ENCODE measurements at places on chromosomes 12 and 14.

GRCh38 chr14:22320362-22320750 lies 268.7 kb downstream of the DAD1 start:
- no peak for DNase-seq

DNA sequence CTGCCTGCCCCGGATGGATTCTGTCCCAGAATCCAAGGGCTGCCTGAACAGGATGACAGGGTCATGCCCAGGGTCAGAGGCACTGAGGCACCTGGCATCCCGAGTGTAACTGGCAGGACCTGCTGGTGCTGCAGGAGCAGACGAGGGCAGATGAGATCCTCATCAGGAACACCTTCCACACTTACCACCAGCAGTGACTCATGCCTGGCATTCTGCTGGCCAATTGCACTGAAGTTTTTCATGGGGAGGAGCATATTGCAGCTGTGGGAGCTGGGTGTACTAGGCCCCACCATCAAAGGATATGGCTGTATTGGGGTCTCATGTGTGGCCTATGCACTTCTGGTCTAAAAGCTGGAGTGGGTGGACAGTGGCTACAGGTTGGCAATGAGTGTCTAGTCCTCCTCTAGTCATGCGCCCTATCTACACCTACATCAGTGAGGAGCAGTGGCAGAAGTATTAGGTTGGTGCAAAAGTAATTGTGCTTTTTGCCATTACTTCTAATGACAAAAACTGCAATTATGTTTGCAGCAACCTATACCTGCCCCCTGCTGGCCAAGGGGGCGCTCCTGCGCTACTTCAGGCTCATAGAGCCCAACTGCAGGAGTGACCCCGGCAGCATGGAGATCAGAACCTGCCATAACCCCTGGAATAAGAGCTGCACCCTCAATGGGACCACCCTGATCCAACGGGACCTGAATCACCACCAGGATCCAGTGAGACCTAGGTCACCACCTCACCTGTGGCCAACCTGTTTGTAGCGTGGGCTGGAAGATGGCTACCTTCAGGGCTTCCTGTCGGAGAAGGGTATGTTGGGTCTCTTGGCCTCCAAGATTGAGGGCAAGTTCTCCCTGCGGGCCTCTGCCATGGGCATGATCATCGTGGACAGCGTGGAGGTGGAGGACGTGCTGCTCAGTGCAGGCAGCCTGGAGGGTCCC lies 8.0 kb upstream of the C12orf42 start:
- no peak for DNase-seq

GRCh38 chr14:96265383-96266095 lies 9.5 kb downstream of the BDKRB1 start:
- DNase-seq = no peak

DNA sequence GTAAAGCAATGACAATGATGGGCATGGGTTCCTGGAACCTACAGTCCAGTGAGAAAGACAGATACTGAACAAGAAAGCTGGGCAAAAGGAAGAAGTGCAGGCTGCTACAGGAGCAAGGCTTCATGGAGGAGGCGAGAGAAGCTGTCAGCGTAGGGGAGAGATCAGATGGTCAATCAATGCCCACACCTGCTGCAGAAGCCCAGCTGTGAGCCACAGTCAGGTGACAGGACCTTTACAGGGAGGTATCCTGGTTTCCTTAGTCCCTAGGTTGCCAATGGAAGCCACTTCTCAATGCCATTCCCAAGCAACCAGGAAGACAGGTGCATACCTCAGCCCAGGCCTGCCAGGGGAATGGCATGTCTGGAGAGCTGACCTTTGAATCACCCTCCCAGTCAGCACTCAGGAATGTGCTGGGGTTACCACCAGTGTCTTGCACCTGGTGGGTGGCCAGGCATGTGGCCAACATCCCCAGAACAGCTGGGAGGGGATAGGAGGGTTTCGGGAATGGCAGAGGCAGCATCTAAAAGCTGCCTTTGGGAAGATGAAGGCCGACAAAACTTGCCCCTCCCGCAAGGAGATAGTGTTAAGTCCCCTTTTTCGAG lies 170.3 kb downstream of the TTC7B start:
- DNase-seq = no peak

- DNase-seq = peak; percentile 27
These were observed 55.5 kb downstream of the ANO2 start for GRCh38 chr12:5889381-5890047.

DNA sequence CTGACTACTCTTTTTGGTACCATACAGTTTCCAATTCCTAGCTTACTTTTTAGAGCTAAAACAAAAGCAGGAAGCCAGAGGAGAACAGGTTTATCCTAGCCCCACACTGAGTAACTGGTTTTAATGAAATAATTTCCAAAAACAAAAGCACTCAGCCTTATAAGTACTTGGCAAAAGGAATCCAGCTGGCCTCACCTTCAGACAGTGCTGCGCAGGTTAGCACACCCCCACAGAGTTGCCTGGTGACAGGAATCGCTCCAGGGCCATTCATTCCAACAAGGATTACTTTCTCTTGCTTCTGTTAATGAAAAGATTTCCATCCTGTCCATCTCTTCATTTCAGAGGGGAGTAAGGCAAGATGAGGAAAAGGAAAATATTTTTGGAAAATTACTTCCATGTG lies 84.6 kb downstream of the SCFD1 start:
- DNase-seq = no peak

GRCh38 chr14:53807108-53807507 lies 149.5 kb downstream of the BMP4 start:
- no peak for DNase-seq

GRCh38 chr12:1277905-1278304 lies 286.9 kb downstream of the ERC1 start:
- DNase-seq = no peak

- DNase-seq = no peak
These were observed 55.4 kb downstream of the PLXNC1 start for GRCh38 chr12:94203796-94204195.

GRCh38 chr12:125351788-125352187 lies 286.6 kb downstream of the AACS start:
- no peak for DNase-seq

- DNase-seq = no peak
These were observed 362.9 kb downstream of the TMEM132D start for GRCh38 chr12:129540954-129541353.

DNA sequence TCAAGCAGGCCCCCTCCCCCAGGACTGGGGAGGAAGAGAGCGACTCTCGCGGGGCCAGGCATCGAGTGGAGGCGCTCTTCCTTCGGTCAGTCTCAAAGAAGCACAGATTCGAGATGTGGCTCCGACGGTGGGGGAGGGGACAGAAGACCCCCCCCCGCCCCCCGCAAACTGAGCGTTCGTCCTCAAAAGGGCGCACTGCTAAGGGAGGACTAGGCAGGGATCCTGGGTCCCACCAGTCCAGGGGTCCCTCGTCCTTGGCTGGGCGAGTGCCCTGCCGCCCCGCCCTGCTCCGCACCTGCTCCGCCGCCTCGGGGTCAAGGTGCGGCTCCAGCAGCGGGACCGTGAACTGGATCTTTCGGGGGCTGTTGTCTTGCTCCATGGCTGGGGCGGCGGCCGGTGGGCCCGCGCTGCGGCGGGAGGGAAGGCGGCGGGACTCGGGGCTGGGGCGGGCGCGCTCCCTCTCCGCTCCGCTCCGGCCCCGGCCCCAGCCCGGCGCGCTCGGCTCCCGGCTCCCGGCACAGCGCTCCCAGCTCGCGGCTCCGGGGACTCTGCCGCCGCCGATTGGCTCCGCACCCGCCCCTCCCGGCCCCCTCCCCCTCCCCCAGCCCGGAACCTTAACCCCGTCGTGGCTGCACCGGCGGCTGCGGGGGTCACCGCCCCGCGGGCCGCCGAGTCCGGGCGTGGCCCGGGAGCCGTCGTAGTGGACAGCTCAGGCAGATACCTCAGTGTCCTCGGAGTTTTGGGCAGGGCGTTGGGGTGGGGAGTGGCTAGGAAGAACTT lies at the start of gene PPP1R1A:
Gene PPP1R1A (minus strand): TSS at position 550 of the 780 bp plus-strand sequence. CDS start 171 bp downstream, at position 379.
- peak; percentile 54 for DNase-seq

- no peak for DNase-seq
These were observed 9.5 kb upstream of the CDK17 start for GRCh38 chr12:96409731-96410130.

- no peak for DNase-seq
These were observed 10.1 kb downstream of the EIF5 start for GRCh38 chr14:103343905-103344797.

DNA sequence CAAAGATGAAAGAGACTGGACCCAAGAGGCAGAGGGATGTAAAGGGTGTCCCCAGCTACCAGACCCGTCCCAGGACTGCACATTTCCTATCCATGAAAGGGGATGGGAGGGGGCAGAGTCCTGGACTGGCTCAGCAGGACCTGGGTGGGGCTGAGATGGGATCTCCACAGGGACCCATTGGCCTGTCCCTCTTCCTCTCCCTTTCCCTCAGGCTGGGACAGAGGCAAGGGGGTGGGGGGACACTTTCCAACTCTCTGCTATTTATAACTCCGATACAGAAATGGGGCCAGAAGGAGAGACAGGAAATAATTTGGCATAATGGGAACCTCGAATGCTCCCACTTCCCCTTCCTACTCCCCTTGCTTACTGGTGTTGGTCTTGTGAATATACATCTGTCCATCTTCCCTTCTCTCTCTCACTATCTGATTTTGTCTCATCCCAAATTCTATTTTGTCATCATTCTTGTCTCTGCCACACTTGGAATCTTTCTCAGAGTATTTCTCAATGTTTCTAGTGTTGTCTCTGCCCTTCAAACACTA lies 1.1 kb upstream of the ITGA7 start:
- DNase-seq = no peak

- DNase-seq = peak; percentile 88
These were observed at the start of gene LTBR for GRCh38 chr12:6383572-6384498. TSS of gene LTBR (plus strand) at chr12:6384162. CDS start at chr12:6384359, 197 bp downstream.

DNA sequence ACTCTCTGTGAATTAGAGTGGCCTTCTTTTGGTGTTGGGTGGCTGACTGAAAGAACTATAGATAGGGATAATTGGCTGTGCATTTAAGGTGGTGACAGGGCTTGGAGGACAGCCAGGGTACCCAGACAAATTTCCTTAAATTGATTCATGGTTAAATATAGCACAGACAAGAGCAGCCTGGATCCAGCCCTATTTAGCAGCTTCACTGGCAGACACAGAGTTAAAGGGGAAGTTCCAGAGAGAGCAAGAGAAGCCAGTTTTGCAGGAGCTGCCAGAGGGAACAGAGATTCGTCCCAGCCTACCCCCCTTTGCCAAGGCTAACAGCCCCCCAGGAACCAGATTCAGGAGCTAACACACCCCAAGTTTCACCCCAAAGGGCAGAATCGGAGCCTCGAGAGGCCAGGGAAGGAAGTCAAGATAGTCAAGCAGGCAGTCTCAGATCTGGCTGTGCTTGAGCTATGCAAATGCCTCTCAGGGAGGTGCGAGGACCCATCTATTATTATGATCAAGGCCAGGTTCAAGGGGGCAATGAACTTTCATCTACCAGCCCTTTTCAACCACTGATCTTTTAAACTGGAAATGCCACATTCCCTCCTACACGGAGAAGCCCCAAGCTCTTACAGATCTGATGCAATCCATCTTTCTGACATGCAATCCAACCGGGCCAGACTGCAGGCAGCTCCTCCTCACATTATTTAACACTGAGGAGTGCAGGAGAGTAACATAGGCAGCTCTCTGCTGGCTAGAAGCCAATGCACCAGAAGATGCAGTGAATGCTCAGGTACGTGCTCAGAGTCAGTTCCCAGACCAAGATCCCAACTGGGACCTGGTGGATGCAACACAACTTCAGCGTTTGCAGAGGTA lies 58.2 kb downstream of the DHRS2 start:
- DNase-seq = no peak

DNA sequence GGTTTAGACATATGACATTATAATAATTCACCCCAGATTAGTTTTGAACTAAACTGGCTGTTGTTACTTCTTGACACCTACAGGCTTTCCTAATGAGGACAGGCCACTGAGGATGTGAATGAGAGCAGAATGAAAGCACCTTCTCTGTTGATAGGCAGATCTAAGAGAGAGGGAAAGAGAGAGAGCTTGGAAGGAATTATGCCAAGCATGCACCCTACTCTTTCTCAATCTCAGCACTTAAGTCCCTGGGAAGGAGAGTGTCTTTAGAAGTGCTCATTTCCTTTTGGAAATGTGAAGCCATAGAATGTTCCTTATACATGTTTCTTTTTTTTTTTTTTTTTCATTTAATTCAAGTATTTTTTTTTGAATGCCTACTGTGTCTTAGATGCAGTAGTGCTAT lies 49.0 kb downstream of the TBC1D15 start:
- DNase-seq = no peak

- peak; percentile 67 for DNase-seq
These were observed 15.3 kb downstream of the SPIC start for GRCh38 chr12:101490286-101490920.

DNA sequence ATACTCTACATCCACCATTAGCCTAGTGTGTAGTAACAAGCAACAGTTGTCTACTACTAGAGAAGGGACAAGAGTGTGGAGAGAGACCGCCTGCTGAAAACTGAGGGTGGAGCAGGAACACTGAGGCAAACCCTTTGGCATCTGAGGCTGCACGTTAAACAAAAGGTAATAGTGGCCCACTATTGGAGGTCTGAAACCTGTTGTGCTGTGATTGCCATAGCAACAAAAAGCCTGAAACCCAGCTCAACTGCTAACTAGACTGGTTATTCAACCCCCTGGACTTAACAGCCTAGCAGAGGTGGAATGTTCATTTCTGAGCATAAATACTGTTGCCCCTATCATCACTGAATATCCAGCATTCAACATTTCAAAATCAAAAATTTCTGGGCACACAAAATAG lies 43.0 kb downstream of the PPP4R4 start:
- DNase-seq = no peak

DNA sequence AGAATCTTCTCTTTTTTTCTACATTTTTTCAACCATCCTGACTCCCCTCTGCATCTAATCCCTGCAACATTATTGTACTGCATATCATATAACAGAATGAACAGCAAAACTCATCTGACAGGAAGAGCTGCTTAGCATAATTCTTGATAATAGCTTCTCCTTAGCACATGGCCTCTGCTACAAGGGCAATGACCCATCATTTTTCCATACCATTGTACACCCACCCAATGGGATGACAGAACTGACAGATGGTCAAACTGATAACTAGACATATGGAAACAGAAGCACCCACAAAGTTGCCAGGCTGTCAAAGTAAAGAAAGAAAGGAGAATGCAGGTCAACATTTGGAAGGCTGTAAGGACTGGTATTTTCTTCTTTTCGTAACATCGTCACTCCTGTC lies 390.4 kb upstream of the USP15 start:
- no peak for DNase-seq

DNA sequence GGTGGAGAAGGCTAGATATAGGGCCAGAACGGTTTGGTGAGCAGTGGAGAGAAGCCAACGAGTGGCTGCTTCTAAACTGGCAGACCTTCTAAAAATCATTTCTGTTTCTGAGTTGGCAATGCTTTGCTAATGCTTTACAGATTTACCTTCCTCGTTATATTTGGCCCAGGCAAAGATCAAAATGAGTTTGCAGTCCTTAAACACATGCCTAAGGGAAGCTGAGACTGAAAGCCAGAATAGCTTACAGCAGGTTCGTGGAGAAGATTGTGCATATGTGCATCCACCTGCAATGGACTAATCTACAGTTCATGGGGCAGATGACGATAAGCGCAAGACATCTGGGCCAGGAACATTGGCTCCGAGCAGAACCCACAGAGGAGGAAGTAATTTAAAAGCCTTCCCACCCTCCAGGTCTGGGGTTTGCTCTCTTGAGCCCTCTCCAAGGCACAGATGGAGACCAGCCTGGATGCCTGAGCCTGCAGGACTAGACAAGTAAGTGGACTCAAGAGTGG lies 99.4 kb downstream of the NINJ2 start:
- no peak for DNase-seq
